ENCODE measurements at places on chromosomes 7 and 10. TPM values are rescaled to one million over a fixed set of nuclear protein-coding genes. Genes with fewer than 3 reads are reported as not detected.

Gene INMT
- 1.5 TPM for total RNA-seq

- DNase-seq = no peak
Measured at GRCh38 chr10:84552478-84552877, 224.1 kb downstream of the CCSER2 start.

Gene ZNF282
- 30.6 TPM for total RNA-seq

DNA sequence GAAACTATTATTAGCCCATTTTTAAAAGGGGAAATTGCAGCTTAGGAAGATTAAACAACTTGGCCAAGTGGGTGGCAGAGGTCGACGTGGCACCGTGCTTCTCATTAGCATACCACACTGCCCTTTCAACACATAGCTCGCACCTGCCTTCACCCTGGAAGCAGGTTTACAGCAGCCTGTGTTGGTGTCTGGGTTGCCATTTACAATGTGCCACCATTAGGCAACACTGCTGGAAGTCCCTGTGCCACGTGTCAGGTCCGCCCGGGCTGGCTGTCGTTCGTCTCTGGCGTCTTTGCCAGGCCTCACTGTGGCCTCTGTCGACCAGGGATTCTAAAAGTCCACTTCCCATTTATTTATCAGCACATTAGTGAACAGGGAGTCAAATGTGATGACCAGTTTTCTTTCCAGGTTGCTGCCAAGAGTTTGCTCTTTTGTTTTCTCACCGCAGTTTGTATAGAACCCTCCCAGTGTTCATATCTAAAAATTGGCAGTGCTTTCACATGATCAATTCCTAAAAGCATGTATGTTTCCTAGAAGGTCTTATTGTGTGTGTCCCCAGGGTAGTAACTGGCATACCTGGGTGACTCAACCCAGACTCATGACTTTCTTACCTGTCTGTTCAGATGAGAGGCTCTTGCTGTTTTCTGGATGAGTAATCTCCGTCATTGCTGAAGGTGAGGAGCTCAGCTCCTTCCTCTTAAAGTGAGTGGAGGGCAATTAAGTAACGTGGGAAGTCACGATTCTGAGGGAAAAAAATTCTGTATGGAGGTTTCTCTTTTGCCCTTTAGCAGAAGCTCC lies 9.2 kb downstream of the INSIG1 start:
- DNase-seq = peak; percentile 65

- no peak for DNase-seq
Measured at GRCh38 chr10:60883187-60883586, 60.8 kb downstream of the RHOBTB1 start.

- DNase-seq = no peak
Measured at GRCh38 chr10:129063877-129064276, 403.2 kb upstream of the MGMT start.

GRCh38 chr7:47119261-47119865 lies 462.5 kb downstream of the TNS3 start:
- no peak for DNase-seq

DNA sequence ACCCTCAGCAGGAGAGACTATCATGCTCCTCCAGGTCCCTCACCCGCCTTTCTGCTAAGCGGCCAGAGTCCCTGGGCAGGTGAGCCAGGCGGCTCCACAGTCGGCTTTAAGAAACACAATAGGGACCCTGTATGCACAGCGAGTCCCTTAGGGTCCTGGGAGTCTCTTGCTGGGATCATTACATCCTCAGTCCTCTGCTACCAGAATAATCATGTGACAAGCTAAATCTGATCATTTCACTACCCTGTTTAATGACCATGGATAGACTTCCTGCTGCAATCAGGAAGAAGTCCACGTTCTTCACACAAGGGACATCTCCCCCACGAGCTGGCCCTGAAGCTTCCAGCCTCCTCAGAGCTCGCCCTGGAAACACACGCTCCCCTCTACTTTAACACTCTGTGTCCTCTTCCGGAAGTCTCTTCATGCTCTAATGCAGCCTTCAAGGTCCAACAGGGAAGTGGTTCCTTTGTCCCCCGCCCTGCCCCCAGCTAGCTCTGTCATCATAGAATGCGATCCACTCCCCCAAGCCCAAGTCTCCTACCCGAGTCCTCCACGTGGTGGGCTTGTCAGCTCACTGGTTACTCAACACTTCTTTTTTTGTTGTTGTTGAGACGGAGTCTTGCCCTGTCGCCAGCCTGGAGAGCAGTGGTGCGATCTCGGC lies 101.5 kb downstream of the RNF216 start:
- no peak for DNase-seq

Gene LIPM
- total RNA-seq = not detected

Gene MARCHF5
- 14.1 TPM for total RNA-seq

DNA sequence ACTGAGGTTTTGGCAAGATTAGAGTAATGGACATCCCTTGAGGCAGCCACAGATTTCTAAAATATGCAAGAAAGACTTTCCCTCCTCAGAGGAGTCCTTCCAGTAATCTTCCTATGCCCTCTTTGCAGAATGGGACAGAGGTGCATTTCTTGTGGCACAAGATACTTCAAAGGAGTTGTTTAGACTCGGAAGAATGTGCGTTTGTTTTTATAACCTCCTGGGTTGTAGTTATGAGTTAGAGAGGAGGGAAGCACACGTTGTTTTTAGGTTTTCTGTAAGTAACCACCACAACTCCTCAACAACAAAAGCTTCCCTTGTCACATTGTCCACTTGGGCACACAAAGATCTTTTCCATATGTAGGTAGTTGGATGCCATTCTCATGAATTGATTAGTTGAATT lies 78.1 kb upstream of the GLI3 start:
- no peak for DNase-seq

DNA sequence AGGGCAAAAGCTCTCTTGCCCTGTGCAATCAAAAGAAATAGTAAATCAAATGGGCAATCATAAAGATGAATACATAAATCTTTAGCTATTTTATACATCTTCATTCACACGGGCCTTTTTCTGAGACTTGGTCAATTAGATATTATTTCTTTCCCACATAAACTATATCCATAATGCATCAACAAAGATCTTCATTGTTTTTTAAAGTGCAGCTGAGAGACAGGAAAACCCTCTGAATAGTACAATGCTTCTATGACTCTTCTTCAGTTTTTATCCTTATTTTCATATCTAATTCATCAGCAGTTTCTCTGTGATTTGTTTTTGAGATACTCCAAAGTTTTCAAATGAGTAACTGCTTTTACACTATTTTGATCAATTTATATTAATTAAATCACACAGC lies 25.5 kb downstream of the LARP4B start:
- DNase-seq = no peak

GRCh38 chr10:68598978-68599770 lies 39.0 kb downstream of the TET1 start:
- DNase-seq = no peak

Gene AUTS2
- total RNA-seq = 17.4 TPM

Gene TEX47
- total RNA-seq = not detected

DNA sequence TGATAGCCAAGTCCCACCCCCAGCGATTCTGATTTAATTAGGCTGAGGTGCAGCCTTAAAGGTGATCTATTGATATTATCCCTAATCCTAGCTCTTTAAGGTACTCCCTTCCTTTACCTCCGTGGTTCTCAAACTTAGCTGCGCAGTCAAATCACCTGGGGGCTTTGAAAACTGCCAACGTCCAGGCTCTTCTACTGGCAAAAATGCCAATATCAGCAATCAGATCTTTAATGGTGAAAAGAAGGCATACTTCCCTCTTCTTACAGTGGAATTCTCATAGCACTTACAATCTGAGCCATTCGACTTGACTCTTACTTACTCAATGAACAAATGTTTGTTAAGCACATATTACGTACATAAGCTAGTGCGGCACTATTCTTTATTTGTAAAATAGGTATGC lies 704 bp upstream of the SLC35B4 start:
- DNase-seq = no peak

Gene NUP42
- total RNA-seq = 22.4 TPM

Gene PPP1R3A
- total RNA-seq = not detected
